Activated naive CD4-positive, alpha-beta T cell treated with anti-CD3 and anti-CD28 coated beads for 36 hours (primary cell): ENCODE measurements at places on chromosomes 12 and 14.
A peak's percentile ranks its signal among the peaks of the same experiment; 100 is the strongest.

GRCh38 chr14:99797231-99797630 is 4.0 kb downstream of the EML1 start:
- no peak overlapping the region for H3K27ac ChIP-seq
- no peaks in the 10 kb centered on the region for H3K36me3 ChIP-seq

DNA sequence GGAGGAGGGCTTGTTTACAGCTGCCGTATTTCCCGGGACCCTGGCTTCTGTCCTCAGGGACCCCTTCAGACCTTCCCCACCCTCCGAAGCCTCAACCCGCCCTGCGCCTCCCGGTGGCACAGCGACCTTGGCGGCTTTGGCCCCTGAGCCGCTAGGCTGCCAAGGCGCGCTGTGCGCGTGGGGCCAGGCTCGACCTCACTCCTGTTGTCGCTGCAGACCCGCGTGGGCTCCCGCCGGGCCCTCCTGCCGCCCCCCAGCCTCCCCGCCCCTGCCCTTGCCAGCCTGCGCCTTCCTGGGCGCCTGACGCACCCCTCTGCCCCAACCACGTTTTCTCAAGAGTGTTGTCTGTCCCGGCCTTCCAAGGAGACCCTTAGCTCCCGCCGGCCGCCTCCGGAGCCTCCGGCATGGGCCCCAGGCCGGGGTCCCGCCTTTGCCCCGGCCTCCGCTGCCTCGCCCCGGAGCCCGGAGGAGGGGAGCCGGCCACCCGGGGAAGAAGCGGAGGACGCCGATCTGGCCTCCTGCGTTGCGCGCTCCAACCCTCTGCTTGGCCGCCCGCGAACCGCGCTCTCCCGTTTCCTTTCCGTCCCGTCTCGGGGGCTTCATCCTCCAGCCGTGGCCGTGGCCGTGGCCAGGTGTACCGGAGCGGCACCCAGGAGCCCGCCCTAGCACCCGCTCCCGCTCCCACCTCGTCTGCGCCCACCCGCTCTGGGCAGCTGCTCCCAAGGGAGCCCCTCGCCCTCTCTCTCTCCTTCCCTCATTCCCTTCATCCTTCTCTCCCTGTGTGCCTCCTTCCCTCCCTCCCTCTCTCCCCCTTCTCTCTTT is 19.9 kb downstream of the PPP2R5C start:
- no peaks in the 10 kb centered on the region for H3K27me3 ChIP-seq
- no peak overlapping the region for H3K27ac ChIP-seq
- H3K36me3 ChIP-seq: peaks cover 10% of the 10 kb centered on the region
- peaks cover 26% of the 10 kb centered on the region for H3K4me1 ChIP-seq
- peak; percentile 50 for DNase-seq
- peak overlapping the region; percentile 64 for H3K4me3 ChIP-seq

- peak; percentile 39 for DNase-seq
- H3K36me3 ChIP-seq: peaks cover 3% of the 10 kb centered on the region
- H3K4me1 ChIP-seq: peaks cover 16% of the 10 kb centered on the region
- no peaks in the 10 kb centered on the region for H3K27me3 ChIP-seq
Measured at GRCh38 chr12:121579190-121579791, 1.5 kb downstream of the KDM2B start.

DNA sequence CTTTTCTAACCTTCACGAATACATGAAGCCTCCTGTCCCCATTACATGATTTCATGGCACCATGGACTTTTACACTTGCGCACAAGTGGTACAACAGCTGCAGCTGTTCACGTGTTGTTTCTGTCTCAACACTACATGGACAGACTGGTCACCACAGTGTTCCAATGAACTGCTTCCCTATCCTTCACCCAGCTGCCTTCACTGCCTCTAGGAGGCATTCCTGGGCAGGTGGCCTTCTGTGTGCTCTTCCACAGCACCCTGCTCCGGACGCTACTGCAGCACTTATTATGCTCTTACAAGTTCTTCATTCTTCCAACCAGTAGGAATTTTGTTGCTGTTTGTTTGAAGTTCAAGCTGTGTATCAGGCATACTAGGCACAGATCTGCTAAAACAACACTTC is 1.5 kb downstream of the MTERF2 start:
- no peak for DNase-seq
- peaks cover 23% of the 10 kb centered on the region for H3K36me3 ChIP-seq
- no peaks in the 10 kb centered on the region for H3K27me3 ChIP-seq
- peak overlapping the region; percentile 5 for H3K4me3 ChIP-seq

GRCh38 chr14:72254937-72255472 is 322.8 kb downstream of the RGS6 start:
- peaks cover 6% of the 10 kb centered on the region for H3K27me3 ChIP-seq
- no peaks in the 10 kb centered on the region for H3K4me1 ChIP-seq
- no peaks in the 10 kb centered on the region for H3K36me3 ChIP-seq
- no peak overlapping the region for H3K27ac ChIP-seq

DNA sequence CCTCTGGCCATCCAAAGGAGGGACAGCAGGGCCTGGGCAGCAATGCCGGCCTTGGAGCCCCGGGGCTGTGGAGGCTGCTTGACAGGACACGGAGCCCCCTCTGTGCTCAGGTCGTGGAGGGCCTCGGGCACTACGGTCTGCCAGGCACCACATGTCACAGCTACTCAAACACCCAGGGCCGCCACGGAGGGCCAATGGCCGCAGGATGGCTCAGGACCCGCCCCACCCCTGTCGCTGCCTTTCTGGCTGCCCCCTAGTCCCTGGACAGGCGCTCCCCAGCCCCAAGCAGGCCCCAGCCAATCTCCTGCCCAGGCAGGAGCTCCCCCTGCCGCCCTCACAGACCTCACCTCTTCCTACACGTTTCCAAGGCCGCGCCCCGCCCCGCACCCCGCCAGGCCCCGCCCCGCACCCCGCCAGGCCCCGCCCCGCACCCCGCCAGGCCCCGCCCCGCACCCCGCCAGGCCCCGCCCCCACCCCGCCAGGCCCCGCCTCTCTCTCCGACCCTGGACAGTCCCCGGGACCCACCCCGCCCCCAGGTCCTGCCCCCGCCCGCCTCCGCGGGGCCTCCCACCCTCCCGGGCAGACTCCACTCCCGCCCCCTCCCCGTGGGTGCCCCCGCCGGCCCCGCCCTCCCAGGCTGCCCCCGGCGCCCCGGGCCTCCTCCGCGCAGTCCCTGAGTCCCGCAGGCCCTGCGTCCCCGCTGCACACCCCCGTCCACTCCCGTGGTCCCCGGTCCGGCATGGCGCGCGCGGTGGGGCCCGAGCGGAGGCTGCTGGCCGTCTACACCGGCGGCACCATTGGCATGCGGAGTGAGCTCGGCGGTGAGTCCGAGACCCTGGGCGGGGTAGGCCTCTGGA is at the start of gene ASPG:
Gene ASPG, plus strand, starts transcription at position 669 of the 857 bp plus-strand sequence. Its CDS starts 71 bp downstream, at position 740.
- H3K4me1 ChIP-seq: peaks cover 1% of the 10 kb centered on the region
- H3K27ac ChIP-seq: no peak within 1 kb of the TSS
- no peak within 1 kb of the TSS for H3K4me3 ChIP-seq
- H3K27me3 ChIP-seq: peaks cover 10% of the 10 kb centered on the region
- no peaks in the 10 kb centered on the region for H3K36me3 ChIP-seq
- peak; percentile 18 for DNase-seq

GRCh38 chr12:53617700-53618099 is 8.5 kb downstream of the ATF7 start:
- H3K36me3 ChIP-seq: peaks cover 12% of the 10 kb centered on the region
- peaks cover 40% of the 10 kb centered on the region for H3K4me1 ChIP-seq
- H3K27ac ChIP-seq: no peak overlapping the region

DNA sequence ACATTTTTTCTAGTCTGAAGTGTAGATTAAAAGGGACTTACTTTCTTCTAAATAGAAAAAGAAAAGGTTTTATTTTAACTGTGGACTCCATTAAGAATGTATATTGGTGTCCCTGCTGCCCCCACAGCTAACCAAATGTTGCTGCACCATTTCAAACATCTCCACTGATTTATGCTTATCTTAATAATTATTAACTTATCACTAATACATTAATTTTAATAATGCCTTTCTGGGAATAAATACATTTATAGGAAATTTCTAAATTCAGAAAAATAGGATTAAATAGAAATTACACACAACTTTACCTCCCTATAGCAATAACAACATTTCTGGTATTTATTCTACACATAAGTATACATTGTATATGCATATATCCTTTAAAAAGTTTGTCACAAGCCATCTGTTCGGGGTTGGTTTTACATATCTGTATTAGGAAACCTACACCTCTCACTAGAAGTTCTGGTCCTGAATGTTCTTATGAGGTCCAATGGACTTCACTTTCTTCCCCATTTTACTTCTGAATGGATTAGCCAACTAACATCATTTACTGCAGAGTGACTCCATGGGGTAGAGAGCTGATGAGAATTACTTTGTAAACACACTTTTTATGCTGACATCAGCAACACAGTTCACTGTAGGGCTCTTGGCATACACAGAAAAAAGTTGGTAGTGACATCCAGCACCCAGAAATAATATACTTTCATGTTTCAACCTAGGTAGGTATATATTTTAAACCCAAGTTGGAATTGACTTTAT is 9.4 kb upstream of the SELPLG start:
- peaks cover 27% of the 10 kb centered on the region for H3K4me1 ChIP-seq
- peaks cover 7% of the 10 kb centered on the region for H3K36me3 ChIP-seq
- no peak overlapping the region for H3K4me3 ChIP-seq
- no peaks in the 10 kb centered on the region for H3K27me3 ChIP-seq
- H3K27ac ChIP-seq: no peak overlapping the region

DNA sequence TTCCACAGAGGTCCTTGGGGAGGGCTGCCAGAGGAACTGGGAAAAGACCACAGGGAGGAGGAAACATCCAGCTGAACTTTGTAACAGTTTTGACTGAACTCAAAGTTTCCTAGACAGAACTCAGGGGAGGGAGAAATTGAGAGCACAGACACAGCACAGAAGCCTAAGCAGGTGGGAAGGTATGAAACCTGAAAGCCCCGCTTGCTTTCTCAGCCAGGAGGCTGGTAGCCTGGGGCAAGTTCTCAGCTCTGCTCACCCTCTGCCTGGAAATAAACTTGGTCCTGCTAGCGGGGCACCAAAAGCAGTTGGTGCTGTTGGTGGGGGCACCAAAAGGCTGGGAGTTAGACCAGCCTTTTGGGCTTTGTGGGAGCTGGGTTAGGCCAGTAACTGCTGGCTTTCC is 25.9 kb upstream of the OR4E1 start:
- H3K36me3 ChIP-seq: no peaks in the 10 kb centered on the region
- H3K27ac ChIP-seq: no peak overlapping the region
- DNase-seq: no peak
- H3K27me3 ChIP-seq: peaks cover 4% of the 10 kb centered on the region
- peaks cover 14% of the 10 kb centered on the region for H3K4me1 ChIP-seq

DNA sequence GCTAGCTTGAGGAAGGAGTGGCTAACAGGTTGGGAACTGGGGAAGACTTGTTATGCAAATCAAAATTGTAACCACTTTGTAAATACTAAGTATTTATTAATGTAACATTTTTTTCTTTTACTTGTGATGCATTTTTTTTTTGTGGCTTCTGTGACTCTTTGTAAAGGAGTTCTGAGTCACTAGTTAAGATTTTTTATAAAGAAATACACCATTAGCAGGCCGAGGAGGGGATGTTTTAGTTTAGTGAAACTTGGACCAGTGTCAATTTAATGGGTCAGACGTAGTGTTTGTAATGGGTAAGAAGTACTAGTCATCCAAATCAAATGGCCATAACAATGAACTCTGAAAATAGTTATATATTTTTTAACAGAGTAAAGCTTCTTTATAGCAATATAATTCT is 43.1 kb downstream of the AKAP6 start:
- no peak overlapping the region for H3K27ac ChIP-seq
- H3K4me3 ChIP-seq: no peak overlapping the region
- no peaks in the 10 kb centered on the region for H3K27me3 ChIP-seq

DNA sequence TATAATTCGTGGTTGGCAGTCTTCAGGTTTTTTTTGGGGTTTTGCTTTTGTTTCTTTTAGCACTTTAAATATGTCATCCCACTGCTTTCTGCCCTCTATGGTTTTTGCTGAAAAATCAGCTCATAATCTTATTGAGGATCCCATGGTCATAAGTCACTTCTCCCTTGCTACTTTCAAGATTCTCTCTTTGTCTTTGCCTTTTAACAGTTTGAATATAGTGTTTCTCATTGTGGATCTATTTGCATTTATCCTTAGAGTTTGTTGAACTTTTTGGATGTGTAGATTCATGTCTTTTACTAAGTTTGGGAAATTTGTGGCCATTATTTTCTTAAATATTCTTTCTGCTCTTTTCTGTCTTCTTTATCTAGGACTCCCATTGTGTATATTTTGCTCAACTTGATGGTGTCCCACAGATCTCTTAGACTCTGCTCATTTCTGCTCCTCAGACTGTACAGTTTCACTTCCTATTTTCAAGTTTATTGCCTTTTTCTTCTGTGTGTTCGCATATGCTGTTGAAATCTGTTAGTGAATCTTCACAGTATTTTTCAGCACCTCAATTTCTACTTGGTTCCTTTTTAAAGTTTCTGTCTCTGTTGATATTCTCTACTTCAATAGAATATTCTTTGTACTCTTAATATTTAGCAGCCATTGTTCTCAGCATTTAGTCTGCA is 70.8 kb downstream of the WNK1 start:
- no peak overlapping the region for H3K27ac ChIP-seq
- no peaks in the 10 kb centered on the region for H3K27me3 ChIP-seq
- H3K4me1 ChIP-seq: peaks cover 36% of the 10 kb centered on the region

DNA sequence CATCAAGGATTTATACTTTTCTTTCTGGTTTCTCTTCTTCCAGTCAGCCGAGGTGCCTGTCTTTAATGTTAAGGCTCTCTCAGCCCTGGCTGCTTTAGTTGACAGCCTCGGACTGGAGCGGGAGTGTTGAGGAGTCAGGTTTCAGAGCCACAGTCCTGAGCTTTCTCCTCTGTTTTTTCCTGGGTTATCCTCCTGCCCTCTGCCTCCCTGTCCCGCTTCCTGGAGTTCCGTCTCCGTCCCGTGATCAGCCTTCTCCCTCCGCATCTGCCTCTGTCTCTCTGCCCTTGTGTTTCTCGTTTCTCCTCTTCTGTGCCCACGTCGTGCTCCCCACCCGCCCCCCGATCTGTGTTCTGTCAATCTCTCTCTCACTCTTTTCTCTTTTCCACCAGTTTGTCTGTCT is 33.0 kb downstream of the IQSEC3 start:
- DNase-seq: no peak
- H3K36me3 ChIP-seq: no peaks in the 10 kb centered on the region
- H3K27me3 ChIP-seq: peaks cover 10% of the 10 kb centered on the region
- no peak overlapping the region for H3K27ac ChIP-seq
- H3K4me1 ChIP-seq: peaks cover 5% of the 10 kb centered on the region
- H3K4me3 ChIP-seq: no peak overlapping the region

DNA sequence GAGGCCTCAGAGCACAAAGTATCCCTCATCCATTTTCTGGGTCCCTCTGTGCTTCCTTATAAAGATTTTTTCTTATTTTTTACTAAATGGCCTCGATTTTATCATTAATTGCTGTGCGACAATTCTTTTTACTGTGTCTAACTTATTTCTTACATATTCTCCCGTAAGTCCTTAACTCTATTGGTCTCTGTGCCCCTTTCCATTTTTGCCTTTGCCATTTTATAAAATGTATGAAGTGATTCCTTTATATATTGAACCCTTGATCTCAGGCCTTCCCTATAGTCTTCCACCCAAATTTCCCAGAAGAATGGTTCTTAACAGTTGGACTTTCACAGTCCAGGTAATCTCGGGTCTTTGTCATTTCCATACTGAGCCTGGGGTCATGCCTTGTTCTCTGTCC is 55.0 kb upstream of the ESRRB start:
- no peaks in the 10 kb centered on the region for H3K4me1 ChIP-seq
- DNase-seq: no peak
- no peak overlapping the region for H3K4me3 ChIP-seq
- peaks cover 2% of the 10 kb centered on the region for H3K27me3 ChIP-seq

- peak; percentile 93 for DNase-seq
- H3K27ac ChIP-seq: peak overlapping the region; percentile 97
- peaks cover 76% of the 10 kb centered on the region for H3K4me1 ChIP-seq
- H3K36me3 ChIP-seq: peaks cover 11% of the 10 kb centered on the region
- H3K4me3 ChIP-seq: peak overlapping the region; percentile 93
- no peaks in the 10 kb centered on the region for H3K27me3 ChIP-seq
Measured at GRCh38 chr14:92651106-92651757, 97.2 kb downstream of the LGMN start.
